MV-4-11 (cell line): ENCODE measurements at places on chromosomes 1 and 21.

GRCh38 chr1:207962716-207963426 is 51.9 kb upstream of the CD34 start:
- no peak for DNase-seq

DNA sequence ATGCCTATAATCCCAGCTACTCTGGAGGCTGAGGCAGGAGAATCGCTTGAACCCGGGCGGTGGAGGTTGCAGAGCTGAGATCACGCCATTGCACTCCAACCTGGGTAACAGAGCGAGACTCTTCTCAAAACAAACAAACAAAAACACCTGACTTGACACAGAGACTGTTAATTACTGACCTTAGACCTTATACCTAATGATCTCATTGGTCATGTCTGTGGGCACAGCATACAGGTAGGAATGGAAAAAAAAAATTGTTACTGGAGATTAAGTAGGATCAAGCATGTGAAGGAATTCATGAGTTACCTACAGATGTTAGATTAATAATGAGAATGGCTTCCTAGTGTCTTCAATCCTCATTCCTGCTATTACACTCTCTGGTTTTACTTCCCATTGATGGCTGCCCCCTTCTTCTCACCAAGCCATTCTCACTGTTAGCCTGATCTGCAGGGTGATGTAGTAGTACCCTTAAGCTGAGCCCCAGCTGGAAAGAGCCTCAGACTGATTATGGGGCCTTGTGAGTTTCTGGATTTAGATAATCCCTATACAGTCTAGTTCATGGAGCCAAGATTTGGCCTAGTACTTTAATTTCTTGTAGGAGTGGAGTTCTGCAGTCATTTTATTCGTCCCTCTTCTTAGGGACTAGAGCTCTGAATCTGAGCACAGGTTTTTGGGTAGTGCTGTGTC is 8.8 kb downstream of the TBCE start:
- no peak for DNase-seq

DNA sequence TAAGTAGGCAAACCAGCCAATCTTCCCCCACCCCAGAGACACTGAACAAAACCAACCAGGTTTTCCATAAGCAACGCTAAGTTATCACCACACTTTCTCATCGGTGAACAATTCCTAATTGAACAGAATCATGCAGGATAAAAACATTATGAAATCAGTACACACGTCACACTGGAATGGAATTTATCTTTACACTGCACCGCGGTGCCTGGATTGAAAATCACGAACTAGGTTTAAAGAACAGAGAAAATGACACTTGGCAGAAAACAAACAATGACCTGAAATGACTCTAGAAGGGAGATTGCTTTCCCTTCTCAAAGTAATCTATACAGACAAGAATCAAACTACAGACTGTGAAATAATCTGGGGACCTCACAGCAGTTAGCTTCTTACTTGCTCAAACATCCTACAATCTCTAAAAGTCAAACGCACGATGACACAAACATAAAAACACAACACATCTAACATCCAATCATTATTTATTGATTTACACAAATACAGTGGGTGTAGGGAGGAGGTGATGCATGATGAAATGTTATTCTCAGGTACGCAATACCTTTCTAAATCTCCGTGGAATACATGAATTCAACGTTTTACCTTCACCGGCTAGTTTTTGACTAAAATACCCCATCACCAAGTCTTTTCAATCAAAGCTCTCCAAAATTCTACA is 1.9 kb downstream of the EIF4G3 start:
- DNase-seq, result no peak

GRCh38 chr1:197981561-197981960 is 64.4 kb downstream of the LHX9 start:
- DNase-seq, result no peak

DNA sequence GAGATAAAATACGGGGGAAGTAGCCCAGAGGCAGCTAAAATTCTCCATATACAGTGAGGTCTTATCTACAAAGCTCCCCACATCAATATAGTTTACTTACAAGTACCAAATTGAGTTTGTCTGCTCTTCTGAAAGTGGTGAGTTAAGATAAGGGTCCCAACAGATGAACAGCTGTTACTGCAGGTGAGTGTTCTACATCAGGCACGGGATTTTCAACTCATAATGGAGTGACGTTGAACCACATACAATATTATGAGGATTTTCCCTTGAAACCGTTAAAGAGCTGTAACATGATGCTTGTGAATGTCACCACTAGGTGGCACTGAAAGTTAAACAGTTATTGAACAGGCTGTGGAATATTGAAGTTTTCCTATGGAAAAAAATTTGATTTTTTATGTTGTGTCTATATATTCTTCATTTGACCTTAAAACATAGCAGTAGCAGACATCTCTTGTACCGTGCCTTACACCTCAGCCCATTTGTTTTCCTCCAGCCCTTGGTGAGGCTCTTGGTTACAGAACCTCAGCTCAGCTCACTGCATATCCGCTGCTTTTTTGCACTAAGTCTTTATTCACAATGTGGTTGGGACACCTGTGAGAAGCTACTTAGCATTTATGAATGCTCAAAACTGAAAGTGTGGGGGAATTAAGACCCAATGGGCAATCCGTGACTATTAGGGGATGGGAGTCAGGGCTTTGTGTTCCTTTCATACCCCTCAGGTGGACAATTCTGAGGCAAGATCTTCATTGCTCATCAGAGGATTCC is 23.2 kb downstream of the CD1D start:
- DNase-seq, result peak; percentile 51

DNA sequence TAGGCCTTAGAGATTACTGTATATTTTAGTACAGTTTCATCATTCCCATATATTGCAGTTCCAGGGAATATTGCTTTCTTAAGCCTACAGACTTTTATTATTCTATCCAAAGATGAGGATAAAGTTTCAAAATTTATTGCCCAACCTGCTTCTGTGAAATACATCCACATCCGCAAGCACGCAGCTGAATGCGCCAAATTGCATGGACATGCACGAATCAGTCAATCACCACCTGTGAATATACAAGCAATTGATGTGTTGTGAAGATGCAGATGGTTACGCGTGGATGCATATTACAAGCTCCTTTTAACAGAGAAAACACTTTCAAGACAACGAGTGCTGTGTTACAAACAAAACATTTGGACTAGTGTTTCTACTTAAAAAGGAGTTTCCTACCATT is 577.8 kb upstream of the PLXNA2 start:
- no peak for DNase-seq

DNA sequence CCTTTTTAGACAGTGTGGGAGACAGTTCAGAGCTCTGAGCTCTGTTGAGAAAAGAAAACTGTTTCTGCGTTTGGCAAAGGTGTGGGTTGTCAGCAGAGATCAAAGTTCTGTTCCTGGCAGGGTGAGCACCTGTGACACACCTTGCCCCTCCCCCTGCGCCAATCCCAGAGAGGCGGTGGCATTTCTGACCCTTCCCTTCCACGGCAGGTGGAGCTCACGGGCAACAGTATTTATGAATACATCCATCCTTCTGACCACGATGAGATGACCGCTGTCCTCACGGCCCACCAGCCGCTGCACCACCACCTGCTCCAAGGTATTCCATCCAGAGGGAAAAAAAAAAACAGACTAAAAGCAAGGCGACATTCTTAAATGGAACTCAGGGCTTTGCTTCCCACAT is 20.7 kb downstream of the SIM2 start:
- no peak for DNase-seq

DNA sequence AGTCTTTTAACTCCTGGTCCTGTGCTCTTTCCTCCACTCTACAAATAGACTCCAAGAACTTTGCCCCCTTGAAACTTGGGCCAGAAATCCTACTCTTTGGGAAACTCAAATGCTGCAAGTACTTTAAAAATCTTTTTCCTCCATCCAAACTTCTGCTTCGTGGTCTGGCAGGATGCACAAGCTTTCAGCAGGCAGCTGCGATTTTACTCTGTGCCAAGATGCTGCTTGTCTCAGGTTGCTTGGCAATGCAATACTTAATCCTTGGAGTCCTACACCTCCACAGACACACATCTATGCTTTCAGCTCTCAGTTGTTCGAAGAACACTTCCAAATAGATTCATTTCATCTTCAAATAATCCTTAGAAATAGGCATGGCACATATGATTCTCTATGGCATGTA is 435.3 kb upstream of the USP24 start:
- no peak for DNase-seq

GRCh38 chr1:186325239-186325638 is 49.8 kb downstream of the TPR start:
- peak; percentile 12 for DNase-seq

DNA sequence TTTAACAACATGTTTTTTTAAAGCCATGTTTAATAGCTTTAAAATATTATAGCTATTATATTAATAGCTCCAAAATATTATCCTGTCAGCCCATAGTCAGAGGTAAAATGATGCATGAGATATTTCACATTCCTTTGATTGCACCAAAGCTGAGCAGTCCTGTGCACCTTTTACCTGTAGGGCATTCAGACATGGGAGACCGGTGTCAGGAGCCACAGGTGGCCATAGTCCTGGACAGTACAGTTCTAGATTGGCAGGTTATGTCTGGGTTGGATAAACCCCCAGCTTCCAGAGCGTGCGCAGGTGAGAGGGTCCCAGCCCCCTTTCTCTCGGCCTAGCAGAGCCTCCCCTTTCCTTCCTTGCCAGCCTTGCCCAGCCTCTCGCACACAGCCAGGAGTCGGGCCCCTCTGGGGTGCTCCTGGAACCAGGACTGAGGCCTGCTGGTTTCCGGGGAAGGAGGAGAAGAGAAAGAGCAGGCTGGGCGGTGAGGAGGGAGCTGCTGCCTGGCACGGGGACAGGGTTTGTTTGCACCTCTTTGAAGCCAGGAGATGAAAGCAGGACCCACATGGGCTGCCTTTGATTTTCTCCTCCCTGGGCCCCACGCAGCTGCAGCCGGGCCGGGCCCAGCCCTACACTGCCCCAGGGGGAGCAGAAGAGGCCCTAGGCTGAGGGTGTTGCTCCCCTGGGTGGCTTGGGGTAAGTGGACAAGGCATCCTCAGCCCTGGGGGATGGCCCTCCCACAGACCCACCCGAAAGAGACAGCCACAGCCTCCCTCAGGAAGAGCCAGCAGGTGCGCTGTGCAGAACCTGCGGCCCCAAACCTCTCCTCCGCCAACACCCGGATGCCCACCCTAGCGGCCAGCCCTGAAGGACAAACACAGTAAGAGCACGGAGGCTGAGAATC is 75.2 kb upstream of the TARDBP start:
- no peak for DNase-seq
